ENCODE measurements at places on chromosomes 3 and 15.

- no peak for DNase-seq
Measured at GRCh38 chr3:123547881-123548519, 36.9 kb downstream of the HACD2 start.

GRCh38 chr3:157128771-157129681, 30.9 kb downstream of the CCNL1 start:
- no peak for DNase-seq

DNA sequence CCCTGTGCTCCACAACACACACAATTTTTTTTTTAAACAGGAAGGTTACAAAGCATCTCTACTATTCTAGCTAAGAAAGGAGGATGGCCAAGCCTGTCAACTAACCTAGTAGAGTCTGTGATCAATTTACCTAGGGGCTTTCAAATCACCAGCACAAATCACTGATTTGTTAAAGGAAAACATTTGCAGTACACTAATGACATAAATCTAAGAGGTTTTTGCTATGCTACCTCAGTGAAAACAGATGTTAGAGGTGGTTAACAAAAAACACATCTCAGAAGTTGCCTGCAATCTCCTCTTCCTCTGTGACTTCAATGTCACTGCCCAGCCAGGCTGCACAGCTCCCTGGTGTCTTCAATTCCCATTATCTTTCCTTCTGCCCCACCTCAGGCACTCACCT, 72.0 kb downstream of the RAD18 start:
- DNase-seq: no peak

DNA sequence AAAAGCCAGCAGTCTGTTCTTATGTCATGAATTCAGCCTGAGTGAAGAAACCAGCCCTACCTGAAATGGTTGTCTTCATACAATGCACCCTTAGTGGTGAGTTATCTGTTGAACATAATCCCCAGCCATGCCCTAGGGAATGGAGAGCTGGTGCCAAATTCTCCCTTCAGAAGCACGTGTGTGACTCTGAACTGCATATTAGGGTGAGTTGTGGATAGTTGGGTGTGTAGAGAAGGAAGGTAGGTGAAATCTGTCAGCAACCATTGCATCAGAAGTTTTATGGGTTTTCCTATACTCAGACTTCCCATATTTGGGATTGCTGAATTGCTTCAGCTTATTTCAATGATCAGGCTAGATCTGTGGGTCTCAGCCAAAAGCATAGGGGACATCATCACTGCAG, 46.5 kb upstream of the TP63 start:
- no peak for DNase-seq

DNA sequence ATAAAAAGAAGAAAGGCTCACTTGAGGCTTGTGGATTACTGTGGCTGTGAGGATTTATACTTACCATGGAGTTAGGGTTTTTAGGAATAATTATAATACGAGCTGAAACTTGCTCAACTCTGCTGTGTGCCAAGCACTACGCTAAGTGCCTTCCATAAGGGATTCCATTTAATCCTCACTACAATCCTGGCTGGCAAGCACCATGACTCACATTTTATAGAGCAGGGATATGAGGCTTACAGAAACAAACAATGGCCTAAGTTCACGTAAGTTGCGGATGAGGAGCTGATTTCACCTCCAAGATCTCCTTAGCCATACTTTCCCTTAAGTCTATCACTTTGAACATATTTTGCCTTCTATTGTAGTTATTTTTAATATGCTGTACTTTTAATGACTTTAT, 43.9 kb upstream of the ARL8B start:
- no peak for DNase-seq

DNA sequence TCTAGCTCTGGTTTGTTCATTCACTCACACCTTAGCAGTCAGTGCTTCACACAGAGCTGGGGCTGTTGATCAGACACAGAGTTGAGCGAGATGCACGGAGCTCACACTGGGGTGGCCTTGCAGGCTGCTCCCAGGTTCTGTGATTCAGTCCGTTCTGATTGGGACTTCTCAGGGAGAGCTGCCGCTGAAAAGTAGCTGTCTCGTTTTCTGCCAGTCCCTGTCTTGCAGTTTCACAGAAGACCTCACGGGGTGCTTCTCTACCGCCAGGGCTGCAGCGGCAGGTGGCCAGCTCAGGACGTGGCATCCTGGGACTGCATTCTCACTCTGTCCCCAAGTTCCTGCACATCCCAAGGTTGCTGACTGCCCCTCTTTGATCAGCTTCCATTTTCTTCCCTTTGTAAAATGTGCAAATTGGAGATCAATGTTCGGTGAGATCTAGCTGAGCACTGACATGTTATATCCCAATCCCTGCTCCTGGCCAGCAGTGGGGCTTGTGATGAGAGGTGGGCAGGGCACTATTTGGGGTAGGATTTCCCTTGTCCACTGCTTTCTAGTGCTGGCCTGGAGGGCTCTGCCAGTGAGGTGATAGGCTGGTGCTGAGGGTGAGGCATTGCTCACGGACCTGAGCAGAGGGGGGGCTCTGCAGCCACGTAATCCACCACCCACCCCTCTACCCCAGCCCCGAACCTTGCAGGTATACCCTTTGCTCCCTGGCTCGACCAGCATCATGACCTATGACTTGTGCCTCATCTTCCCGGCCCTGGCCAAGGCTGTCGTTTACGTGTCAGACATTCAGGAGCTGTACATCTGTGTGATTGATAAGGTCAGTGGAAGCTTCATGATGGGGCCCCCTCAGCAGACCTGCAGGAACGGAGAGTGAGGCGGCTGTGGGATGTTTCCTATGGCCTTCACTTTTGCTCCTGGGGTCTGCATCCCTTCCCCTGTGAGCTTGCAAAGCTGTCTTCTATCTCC, 5.3 kb upstream of the TXNRD3 start:
- no peak for DNase-seq

- DNase-seq: no peak
Measured at GRCh38 chr3:113005611-113006010, 14.8 kb downstream of the GTPBP8 start.

DNA sequence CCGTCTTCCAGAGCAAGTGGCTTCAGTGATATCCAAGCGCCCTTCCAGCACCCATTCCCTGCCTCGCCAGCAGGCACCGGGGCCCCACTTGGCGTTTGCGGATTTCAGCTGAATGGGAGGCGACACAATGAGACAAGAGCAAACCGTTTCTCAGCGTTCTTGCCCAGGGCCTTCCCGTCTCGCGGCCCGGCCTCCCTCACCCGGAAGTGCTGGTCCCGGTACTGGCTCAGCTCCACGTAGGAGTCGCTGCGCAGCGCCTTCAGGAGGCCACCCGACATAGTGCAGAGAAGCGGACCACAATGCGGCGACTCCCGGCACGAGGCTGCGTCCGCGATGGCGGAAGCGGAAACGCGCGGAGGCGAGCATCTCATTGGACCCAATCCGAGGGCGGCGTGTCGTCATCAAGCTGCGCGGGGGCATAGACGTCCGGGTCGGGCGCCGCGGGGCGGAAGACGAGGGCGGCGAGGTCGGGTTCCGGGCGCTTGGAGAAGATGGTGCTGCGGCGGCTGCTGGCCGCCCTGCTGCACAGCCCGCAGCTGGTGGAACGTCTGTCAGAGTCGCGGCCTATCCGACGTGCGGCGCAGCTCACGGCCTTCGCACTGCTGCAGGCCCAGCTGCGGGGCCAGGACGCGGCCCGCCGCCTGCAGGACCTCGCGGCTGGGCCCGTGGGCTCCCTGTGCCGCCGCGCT, at the start of gene NCBP2:
TSS of gene NCBP2 (minus strand) at position 303 of the 689 bp plus-strand sequence. CDS start at position 278, 25 bp downstream.
- peak; percentile 96 for DNase-seq

DNA sequence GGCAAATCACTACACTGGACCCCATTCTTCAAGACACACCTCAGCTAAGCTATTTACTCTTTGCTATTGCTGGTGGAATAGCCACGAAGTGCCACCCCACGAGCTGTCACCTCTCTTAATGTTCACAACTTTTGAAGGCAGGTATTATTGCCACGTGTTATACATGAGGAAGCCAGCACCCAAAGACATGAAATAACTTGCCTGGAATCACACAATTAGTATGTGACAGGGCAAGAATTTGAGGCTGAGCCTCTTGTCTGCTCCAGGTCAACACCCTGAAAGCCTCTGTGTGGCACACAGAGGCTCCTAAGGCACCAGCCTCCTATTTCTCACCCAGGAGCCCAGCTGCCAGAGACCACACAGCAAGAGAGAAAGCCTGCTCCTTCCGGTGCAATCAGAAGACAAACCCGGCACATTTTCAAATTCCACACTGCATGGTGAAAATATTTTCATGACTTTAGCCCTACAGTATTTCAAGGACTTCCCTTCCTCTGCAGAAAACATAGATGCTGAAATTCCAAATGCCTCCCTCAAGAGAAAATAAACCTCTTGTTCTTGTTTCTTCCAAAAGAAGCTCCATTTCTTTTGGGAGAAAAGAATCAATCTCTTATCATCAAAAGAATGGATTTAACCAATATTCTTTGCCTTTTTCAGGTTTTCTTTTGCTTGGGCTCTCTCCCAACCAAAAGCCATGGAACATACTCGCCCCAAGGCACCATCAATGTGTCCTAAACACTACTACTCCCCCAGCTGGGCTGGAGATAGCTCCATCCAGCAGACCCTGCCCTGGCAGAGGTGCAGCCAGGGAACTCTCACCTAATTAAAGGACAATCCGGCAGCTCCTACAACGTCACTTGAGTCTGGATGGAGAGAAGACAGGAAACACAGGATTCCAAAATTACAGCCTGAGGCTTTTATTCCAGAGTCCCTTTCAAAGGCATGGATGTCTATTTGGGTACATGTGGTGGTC, 84.7 kb upstream of the THBS1 start:
- no peak for DNase-seq

- DNase-seq: no peak
Measured at GRCh38 chr15:39828374-39828931, 45.8 kb upstream of the FSIP1 start.

GRCh38 chr3:50390508-50391224, 31.3 kb upstream of the TMEM115 start:
- no peak for DNase-seq

GRCh38 chr3:63895422-63896189, 16.6 kb downstream of the SCAANT1 start:
- DNase-seq: no peak

DNA sequence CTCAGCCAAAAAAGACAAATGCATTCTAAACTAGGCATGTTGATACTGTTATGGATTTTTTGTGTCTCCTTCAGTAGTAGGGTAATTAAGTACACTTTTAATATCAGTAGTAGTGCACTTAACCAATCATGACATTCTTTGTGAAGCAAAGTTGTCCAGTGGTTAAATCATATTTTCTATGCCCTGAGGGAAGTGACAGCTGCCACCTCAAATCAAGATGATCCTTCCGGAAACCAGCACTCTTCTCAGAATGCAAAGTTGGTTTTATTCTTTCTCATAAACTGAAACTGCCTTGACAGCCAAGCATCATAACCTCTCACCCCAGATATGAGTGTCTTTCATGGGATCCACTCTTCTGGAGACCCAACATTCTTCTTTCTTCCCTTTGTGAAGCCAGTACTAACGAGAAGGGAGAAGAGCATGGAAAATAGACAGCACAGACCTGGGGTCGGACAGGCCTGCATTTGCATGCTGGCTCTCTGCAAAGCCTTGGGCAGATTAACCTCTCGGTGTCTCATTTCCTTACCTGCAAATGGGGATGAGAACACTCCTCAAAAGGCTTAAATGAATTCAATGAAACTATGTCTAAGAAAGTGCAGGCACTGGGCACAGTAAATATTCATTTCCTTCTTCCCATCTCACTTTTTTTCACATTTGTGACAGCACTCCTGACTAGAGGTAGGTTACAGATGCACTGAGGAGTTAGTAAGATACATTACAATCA, 13.2 kb downstream of the AAGAB start:
- DNase-seq: no peak

DNA sequence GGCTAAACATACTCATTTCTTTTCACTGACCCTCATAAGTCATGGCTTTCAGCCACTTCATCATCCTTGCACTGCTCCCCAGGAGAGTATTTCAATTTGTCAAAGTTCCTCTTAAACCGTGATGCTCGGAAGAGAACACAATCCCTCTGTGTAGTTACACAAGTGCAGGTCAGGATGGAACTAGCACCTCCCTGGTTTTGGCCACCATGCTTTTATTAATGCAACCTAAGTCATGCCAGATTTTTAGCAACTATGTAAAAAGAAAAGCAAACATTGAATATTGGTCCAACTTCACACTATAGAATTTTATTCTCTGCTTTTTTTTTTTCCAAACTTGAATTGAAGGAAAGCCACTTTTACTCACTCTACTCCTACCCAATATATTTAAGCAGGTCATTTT, 45.2 kb downstream of the CNTN6 start:
- no peak for DNase-seq

- no peak for DNase-seq
Measured at GRCh38 chr3:34024447-34025240, 226.2 kb downstream of the PDCD6IP start.

DNA sequence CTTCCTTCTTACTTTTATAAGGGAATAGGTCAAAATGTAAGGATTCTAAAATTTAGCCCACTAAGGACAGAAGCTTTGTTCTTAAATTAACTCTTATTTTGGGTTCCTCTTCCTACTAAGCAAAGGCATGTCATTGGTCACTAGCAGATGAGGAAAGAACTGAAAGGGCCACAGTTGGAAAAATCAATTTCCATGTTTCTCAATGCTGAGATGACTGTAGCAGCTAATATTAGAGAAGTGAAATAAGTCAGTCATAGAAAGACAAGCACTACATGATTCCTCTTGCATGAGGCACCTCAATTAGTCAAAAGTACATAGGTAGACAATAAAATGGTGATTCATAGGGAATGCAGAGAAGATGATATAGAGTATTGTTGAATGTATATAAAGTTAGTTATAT, 353.7 kb downstream of the RSL24D1 start:
- no peak for DNase-seq

GRCh38 chr3:141405591-141405990, 37.3 kb downstream of the ZBTB38 start:
- DNase-seq: no peak

- no peak for DNase-seq
Measured at GRCh38 chr15:43249699-43250203, 17.0 kb downstream of the TGM5 start.

- DNase-seq: no peak
Measured at GRCh38 chr15:29570121-29570947, 251.9 kb downstream of the TJP1 start.

DNA sequence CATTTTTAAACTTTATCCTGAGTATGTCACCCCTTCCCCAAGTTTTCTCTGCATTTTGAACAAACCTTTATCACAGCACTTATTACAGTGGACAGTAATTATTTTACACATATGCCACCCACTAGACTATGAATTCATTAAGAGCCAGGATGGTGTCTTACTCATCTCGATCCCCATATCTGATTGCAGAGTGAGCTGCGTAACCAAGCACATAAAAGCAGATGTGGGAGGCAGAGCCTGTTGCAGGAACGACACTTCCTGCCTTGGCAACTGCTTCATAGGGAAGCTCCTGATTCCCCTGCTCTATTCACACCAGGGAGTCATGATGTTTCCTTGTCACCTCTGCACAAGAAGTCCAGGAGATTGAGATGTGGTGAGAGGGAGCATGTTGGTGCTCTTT, 91.1 kb downstream of the MINAR1 start:
- no peak for DNase-seq

DNA sequence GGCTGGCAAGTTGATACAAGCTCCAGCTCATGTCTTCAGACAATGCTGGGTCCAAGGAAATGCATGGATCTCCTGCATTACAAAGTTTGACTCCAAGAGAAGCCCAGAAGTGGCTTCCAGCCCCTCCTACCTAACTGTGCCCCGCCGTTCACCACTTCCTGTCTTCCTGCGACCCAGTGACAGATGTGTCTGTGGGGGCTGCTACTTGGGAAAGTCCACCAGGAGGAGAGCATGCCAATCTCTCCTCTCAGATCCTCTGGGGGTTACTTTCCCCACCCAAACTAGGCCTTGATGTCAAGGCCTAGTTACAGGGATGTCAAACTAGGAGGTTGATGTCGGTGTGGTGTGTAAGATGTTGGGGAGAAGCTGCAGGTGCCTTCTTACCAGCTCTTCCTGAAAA, 133.6 kb upstream of the RASGRP1 start:
- no peak for DNase-seq

GRCh38 chr3:118332699-118333098, 701.9 kb downstream of the IGSF11 start:
- DNase-seq: no peak
